ENCODE measurements at places on chromosomes 3 and 15. TPM values are rescaled to one million over a fixed set of nuclear protein-coding genes. Genes with fewer than 3 reads are reported as not detected.

GRCh38 chr3:112582244-112582874, 20.5 kb downstream of the SLC35A5 start:
- DNase-seq: no peak

CCDC54 gene
- total RNA-seq: not detected

CRYGS gene
- total RNA-seq: 2.0 TPM

GRM7 gene
- total RNA-seq: not detected

ABHD10 gene
- total RNA-seq: 40.4 TPM

DNA sequence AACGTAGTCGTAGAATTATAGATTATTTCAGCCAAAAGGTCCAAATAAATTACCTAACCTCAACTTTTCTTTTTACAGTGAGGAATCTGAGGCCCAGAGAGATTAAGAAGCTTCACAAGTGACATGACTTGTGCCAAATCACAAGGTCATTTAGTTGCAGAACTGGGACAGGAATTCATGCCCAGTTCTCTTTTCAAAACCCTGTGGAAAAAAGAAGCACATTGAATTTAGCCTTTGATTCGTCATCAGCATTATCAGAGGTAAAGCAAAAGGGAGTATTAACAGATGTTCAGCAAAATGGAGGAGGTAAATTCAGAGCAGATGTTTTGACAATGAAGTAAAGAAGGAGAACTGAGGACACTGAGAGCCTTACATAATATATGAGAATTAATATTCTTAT, 4.5 kb downstream of the SERPINI2 start:
- DNase-seq: no peak

DNA sequence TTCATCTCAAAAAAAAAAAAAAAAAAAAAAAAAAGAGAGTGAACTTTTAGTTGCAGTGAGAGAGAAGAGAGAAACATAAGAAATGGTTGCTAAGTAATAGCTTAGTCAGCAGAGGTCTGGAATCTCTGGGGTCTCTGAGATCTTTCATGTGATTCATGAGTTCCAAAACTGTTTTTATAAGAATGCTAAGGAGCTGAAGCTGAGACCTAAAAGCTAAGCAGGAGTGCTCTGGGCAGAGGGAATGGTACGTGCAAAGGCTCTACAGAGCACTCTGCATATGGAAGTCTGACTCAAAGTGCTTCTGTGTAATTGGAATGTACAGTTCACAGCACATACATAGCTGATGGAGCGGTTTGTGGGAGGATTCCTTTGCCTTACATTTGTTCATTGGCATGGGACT, 66.3 kb upstream of the LRIG1 start:
- DNase-seq: no peak

CHDH gene
- total RNA-seq: 29.6 TPM

TGM4 gene
- 0.18 TPM for total RNA-seq

TRIM59 gene
- total RNA-seq: 1.5 TPM

- no peak for DNase-seq
Observed at GRCh38 chr15:24761704-24762302, 86.2 kb downstream of the NPAP1 start.

- no peak for DNase-seq
Observed at GRCh38 chr3:179981646-179982045, 55.1 kb downstream of the PEX5L start.

DNA sequence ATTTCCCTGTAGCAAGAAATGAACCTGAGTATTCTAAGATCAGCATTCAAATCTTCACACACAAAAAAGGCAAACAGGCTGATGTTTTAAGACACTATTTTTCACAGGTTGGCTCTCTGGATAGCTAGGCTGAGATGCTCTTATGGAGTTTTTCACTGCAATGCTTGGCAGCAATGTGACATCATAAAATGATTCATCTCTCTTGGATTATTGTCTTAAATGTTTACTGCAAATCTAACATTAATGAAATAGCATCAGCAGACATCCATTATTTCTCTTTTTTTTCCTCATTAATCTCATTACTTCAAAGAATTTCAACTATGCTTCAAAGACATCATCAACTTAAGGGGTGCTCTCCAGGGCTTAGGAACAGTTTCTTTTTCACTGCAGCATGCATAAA, 23.6 kb upstream of the SSUH2 start:
- DNase-seq: no peak

GRCh38 chr3:13574798-13575451, 26.0 kb downstream of the FBLN2 start:
- DNase-seq: no peak

DPPA2 gene
- total RNA-seq: not detected

DNA sequence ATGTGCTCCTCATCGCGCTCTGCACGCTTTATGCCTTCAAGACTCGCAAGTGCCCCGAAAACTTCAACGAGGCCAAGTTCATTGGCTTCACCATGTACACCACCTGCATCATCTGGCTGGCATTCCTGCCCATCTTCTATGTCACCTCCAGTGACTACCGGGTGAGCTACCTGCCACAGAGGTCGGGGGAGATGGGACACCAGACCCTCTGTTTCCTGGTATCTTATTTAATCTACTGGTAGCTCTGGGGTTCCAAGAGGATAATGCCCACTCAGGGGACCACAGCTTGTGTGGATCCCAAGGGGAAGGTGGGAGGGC, 9.1 kb downstream of the GRM2 start:
- DNase-seq: peak; percentile 28

CD86 gene
- 23.3 TPM for total RNA-seq

ADAMTS7 gene
- total RNA-seq: 11.5 TPM

DNA sequence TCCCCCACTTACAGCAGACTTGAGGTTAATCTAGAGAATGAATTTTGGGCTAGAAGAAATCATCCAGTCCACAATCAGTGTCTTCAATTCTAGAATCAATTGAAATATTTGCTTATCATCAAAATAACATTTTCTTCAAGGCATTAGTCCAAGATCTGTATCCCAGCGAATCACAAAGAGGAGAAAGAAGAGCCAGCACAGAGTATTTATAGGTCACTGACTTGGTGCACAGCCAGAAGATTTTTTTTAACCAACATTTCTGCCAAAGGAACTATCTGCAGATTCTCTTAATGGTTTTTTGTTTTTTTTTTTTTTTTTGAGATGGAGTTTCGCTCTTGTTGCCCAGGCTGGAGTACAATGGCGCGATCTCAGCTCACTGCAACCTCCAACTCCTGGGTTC, 178.2 kb downstream of the TNIK start:
- peak; percentile 61 for DNase-seq

GRCh38 chr15:51094606-51095569, at the start of gene TNFAIP8L3:
Gene TNFAIP8L3, minus strand, starts transcription at chr15:51094906. Its CDS starts 311 bp downstream, at chr15:51094595.
- DNase-seq: no peak

DNA sequence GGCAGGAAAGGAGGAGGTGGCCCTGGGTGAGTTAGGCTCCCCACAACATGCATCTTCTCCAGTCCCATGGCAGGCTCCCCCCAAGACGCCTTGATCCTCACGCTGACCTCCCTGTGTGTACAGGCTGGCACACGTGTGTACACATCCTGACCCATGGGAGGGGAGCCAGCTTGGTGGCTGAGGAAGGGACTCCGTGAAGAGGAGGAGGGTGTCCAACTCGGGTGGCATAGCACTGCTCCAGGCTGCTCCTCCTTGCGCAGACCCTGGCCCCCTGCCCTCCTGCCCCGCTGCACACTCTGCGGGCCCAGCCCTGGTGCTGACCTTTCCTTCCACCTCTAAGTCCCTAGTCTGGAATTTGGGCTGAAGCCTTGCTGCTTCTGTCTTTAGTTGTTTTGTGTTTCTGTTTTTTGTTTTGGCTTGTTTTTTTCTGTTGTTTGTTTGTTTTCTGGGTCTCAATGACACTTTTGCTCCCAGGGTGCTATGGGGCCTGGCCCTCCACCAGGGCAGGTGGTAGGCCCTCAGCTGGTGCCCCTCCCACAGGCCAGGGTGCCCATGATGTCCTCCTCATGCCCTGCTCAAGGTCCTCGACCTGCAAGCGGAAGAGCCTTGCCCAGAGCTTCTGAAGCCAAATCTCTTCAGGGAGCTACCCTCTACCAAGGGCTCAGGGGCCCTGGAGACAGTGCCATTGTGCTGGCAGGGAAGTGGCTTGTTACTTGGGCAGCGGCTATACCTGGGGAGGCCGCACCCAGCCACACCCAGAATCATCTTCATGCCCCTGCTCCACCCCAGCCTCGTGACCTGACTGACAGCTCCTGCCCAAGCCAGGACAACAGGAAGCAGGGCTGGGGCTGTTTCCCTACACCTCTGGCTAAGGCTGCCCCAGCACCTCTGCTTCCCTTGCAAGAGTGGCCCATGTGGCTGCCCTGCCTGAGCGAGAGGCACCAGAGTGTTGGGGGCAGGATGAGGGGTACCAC, 5.1 kb downstream of the EPHB3 start:
- DNase-seq: no peak

DNA sequence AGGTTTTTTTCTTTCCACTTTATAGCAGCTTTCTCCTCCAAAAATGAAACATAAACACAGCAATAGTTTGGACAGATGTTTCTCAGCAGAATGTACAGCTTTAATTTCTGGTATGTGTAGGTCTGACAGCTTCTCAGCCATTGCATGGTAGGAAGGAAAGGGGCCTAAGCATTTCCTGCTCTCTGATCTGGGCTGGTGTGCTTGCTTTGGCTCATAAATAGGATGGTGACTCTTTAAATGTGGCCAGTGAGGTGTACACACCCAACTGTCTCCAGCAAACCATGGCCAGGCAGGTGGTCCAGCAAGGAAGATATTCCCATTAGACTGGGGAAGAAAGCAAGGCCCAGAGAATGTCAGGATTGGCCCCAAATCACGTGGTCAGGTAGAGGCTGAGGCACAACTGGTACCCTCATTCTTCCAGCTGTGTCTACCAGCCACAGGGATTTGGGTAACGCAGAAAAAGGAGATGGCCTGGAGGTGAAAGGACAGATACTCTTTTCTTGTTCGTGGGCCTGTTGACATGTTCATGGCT, 52.1 kb downstream of the ITGA11 start:
- DNase-seq: no peak

GRCh38 chr3:46448721-46449120, 16.0 kb downstream of the LTF start:
- no peak for DNase-seq

DNA sequence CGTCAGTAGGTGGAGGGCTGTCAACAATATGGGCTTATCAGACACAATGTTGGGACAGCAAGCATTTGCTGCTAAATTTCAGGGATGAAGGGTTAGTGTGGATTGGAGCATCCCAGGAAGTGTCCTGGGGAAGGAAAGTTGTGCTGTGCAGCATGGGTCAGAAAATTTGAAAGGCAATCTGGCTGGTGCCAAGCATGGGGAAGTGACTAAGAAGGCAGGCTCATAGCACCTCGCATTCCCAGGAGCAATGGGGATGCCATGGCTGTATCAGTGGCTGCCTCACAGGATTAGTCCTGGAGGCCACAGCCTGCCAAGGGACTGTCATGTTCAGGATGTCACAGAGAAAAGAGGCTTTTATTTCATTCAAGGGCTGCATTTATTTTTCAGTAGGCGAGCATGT, 322.4 kb upstream of the TRIM42 start:
- no peak for DNase-seq

ACP3 gene
- 7.3 TPM for total RNA-seq

DNA sequence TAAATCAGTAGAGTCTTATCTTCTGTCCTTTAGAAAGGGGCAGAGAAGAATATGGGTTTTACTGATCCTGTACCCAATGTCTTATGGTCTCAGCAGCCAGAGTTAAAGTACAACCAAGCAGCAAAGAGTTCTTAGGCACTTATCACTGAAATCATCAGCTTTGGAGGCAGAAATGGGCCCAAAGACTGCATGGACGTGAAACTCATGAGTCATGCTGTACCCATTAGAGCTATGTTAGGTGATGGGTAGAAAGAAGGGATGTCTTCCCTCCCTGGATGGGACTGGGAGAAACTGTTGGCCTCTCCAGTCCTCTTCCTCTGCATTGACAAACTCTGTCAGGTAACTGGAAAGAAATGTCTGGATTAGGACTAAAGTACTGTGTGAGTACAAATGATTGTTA, 63.4 kb downstream of the EOMES start:
- no peak for DNase-seq

SLC12A8 gene
- total RNA-seq: 5.9 TPM

TTLL13 gene
- total RNA-seq: 0.42 TPM

DNA sequence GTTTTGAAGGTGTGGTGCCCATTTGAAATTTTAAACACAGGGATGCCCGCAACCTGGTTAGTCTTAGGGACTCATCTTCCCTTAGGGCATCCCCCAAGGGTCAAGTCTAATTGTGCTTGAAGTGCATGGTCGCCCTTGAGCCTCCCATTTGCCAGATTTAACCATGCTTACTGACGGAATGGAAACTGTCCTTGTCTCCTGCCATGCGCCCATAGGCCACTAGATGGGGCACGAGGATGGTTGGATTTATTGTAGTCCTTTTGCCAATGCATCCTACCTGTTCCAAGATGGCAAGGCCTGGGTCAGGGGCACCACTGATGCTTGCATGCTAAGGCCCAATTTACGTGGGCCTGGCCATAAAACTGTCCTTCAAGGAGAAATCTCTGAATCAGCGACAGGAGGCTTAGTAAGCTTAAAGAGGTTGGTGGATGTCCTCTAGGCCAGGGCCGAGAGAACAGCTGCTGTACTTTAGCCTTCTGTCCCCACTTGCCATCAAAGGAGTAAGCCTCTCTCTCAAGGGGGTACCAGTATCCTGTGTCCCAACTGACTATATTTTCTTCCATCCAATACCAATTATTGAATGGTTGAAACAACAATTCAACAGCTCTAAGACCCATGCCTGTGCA, 355.4 kb downstream of the OTOL1 start:
- DNase-seq: peak; percentile 33

- DNase-seq: no peak
Observed at GRCh38 chr3:54628888-54629441, 298.9 kb downstream of the LRTM1 start.

ERICH6 gene
- 0.47 TPM for total RNA-seq
